SK-N-DZ (cell line): ENCODE measurements at places on chromosomes 5 and 9.

- DNase-seq = peak; percentile 60
Measured at GRCh38 chr9:131178382-131178781, 53.0 kb downstream of the NUP214 start.

GRCh38 chr9:117665601-117666385, 38.4 kb upstream of the TLR4 start:
- DNase-seq = no peak

DNA sequence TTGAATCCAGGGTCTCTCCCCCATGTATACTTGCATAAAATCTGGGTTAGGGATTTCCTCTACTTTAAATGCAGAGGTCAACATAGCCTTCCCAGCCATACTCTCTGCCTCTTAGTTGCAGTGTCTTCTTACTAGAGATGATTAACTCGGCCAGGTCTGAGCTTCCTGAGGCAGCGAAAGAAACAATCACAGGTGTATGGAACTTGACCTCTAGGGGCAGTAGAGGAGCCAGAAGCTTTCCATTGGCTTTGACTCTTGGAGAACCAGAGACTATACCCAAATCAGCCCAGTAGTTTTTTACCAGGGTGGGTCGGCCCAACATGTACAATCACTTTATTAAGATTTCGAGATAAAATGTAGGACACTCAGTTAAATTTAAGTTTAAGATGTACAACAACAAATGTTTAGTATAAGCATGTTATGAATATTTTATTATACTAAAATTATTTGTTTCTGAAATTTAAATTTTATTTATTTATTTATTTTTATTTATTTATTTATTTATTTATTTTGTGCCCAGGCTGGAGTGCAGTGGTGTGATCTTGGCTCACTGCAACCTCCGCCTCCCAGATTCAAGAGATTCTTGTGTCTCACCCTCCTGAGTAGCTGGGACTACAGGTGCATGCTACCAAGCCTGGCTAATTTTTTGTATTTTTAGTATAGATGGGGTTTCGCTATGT, 48.0 kb upstream of the DMRT3 start:
- no peak for DNase-seq

DNA sequence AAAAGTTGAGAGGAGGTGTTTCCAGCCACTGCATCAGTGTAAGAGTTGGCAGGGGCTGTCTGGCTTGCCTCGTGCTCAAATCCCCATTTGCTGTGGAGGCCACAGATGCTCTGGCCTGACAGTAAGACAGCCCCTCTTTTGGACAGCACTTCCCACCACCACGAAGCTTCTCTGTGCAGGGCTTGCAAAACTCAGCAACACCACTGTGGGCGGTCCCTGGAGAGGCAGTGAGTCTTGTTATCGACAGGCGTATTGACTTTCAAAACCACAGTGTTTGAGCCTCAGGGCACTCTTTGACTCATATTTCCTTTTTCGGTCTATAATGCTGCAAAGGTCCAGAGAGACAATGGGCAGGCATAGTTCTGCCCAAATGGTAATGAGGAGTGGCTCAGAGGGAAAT, 539.5 kb downstream of the EBF1 start:
- no peak for DNase-seq

GRCh38 chr9:74147906-74148305, 349.2 kb upstream of the RORB start:
- DNase-seq = no peak

DNA sequence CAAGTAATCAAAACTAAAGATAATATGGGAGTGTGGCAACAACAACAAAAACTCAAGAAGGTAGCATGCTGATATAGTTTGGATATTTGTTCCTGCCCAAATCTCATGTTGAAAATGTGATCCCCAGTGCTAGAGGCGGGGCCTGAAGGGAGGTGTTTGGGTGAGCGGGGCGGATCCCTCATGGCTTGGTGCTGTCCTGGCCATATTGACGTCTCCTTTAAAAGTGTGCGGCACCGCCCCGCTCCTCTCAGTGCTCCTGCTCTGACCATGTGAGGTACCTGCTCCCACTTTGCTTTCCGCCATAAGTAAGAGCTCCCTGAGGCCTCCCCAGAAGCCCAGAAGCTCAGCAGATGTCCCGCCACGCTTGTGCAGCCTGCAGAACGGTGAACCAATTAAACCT, 25.6 kb downstream of the MED27 start:
- DNase-seq = no peak

DNA sequence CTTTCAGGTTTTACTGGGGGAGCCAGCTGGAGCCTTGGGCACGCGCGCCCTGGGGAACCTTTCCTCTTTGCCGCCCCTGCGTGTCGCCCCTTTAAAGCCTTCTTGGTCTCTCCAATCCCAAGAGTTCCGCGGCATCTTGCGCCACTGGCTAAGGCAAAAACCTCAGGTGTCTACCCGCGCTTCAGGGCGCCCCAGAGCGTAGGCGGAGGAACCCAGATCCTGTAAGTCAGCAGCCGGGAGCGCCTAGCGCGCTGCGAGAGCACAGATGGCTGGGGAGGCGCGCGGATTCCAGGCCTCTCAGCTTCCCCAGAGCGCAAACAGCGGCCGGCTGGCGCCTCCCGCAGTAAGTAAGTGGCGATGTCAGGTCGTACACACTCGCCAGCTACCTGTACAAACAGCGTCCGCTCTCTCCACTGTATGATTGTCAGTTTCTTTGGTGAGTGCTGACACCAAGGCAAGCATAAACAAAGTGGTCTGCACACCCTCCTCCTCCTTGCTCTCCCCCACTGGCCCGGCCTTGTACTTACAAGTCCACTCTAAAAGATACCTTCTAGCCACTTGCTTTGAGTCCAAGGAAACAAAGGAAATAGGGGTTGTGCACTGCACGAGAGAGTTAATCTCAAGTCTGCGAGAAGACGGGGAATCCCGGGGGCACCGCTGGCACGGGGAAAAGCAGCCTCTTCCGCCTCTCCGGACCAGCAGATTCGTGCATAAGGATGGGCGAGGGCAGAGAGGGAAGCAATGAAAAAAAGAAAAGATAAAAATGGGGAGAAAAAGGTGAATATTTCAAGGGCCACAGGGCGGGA, 2.9 kb downstream of the HTR1A start:
- DNase-seq = peak; percentile 27

DNA sequence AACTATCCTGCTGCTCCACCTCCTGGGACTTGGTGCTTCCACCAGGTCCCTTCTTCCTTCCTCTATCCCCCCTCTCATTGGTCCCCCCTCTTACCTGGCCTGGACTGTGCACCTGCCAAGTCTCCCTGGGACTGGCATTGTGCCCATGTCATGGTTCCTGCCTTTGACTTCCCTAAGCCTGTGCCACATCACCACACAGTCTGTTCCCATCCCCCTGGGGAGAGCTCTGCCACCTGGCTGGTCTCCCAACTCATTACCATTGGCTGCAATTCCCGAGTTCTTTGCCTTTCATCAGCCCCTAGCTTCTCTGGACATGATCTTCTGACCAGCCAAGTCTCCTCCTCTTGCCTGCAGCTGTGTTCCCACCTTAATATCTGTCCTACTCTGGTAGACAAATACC, 180.3 kb downstream of the SREK1 start:
- no peak for DNase-seq

GRCh38 chr9:12640016-12640587, 53.1 kb upstream of the TYRP1 start:
- peak; percentile 38 for DNase-seq

- no peak for DNase-seq
Measured at GRCh38 chr5:80296121-80296520, 23.7 kb upstream of the SPZ1 start.

DNA sequence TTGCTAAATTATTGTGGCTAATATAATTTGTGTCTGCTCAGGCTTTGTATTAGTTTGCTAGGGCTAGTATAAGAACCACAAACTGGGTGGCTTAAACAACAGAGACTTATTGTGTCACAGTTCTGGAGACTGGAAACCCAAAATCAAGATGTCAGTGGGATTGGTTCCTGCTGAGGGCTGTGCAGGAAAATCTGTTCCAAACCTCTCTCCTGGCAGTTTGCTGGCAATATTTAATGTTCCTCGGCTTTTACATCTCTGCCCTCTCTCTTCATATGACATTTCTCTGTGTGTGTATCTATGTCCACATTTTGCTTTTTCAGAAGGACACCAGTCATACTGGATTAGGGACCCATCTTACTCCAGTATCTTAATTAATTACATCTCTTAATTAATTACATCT, 498.8 kb upstream of the CD180 start:
- DNase-seq = no peak

- DNase-seq = no peak
Measured at GRCh38 chr5:41797662-41798061, 72.6 kb downstream of the OXCT1 start.

- no peak for DNase-seq
Measured at GRCh38 chr9:133733796-133734533, 4.2 kb downstream of the SARDH start.

- DNase-seq = peak; percentile 30
Measured at GRCh38 chr5:44246986-44247385, 142.2 kb downstream of the FGF10 start.

GRCh38 chr5:17398431-17398830, 99.6 kb upstream of the TAF11L2 start:
- no peak for DNase-seq

DNA sequence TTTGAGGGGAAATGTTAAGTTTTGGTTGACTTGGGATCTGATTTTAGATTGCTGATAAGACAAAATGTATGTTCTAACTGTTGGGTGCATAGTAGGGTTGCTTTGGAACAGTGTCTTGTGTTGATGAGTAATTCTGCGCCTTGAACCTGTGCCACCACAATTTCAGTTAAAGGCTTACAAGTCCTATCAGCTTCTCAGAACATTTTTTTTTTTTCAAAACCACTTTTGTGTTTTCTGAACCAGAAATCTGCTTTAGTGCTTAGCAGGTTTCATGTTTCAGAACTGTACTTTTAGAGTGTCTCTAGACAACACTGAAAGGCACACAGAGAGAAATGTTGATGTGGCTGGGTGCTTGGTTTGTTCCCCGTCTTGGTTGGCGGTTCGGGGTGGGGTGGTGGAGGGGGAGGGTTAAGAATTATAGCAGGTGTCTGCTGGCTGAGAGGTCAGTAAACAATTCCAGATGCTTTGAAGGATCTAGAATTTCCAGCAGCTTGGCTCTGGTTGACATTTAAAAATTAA, 84.6 kb downstream of the ANKRD55 start:
- DNase-seq = no peak

- no peak for DNase-seq
Measured at GRCh38 chr5:151755383-151755782, 3.0 kb downstream of the ATOX1 start.

GRCh38 chr9:6969805-6970204, 212.0 kb downstream of the KDM4C start:
- DNase-seq = no peak

DNA sequence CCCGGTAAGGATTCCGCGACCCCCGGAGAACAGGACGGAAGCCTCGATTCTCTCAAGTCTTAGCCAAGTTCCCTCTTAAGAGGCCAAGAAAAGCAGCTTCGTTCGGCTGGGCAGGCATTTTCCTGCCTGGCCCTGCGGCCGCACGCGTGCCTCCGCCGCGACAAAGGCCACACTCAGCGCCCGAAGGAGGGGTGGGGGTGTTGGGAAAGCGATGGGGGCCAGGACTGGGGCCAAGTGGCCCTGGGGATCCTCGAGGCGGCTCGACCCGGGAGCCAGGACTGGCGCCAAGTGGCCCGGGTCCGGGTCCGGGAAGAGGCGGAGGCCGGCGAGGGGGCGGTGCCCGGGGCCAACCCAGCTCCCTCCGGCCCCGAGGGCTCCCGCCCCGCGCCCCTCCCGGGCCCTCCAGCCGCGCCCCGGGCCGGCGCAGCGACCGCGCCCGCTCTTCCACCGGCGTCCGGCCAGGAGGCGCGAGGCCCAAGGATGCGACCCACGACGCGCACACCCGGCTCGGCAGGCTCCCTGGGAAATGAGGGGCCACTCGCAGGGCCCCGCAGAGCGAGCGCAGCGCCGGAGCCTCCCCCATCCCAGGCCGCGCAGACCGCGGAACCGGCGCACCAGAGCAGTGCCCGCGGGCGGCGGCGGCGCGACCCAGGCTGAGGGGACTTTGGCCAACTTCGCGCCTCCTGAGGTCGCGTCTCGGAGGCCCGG, 756 bp downstream of the VAV2 start:
- DNase-seq = no peak

- DNase-seq = no peak
Measured at GRCh38 chr9:33364127-33364526, 38.2 kb downstream of the AQP7 start.

DNA sequence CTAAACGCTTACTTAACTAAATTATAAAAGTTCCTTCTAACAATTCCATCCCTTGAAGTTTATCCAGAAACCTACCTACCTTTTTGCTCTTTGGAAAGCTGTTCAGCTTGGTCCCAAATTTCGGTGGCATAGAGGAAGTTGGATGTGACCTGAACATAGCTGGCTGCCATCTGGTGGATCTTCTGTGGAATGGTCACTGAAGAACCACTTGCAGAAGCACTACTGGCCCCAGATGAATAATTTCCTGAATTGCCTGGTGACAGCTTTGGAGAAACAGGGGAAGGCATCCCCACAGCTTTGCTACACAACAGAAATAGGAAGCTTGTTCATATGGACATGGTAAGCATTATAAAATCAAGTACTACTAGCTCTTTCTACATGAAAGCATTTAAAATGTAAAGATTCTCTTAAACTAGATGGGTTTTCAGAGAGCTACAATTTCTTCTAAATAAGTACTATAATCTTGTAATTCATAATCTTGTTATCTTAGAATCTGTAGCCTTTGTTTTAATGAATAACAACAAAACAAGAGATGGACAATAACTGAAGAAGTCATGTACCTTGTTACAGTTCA, 9.9 kb downstream of the LEAP2 start:
- DNase-seq = peak; percentile 61

DNA sequence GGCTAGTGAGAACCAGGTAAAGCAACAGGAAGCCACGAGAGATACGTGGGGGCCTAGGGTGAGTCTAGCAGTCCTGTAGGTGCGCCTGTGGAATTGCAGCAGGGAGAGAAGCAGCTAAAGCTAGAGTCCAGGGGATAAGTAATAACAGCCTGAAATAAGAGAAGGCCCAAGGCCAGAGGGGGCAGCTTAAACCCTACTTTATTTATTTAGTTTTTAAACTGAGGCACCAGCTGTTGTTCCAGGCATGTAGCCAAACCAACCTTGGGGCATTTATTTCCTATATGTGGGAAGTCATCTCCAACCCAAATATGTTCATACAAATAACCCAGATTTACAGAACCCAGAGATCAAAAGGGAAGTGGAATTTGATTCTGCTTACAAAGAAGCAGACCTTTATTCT, 93.5 kb downstream of the GLDC start:
- no peak for DNase-seq

DNA sequence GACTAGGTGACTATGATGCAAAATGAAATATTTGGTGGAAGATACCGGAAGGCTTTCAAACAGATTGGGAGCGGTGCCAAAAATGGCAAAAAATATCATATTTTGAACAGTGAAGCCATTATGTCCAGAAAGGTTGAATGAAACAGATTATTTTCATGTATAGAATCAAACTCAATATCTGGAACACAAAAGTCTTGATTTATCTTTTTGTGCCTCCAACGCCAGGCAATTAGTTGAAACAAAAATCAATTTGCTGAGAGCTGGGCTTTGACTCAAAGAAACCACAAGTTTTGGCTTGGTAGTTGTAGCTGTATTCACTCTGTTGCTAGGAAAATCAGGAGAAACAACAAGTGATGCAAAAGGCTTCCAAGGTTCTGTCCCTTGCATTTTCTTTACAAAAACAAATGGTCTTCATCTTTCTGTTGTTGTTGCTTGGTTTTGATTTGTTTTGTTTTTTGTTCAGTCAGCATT, 421.7 kb upstream of the TYRP1 start:
- DNase-seq = no peak
